ENCODE measurements at places on chromosomes 1 and 21.
A peak's percentile ranks its signal among the peaks of the same experiment; 100 is the strongest.

DNA sequence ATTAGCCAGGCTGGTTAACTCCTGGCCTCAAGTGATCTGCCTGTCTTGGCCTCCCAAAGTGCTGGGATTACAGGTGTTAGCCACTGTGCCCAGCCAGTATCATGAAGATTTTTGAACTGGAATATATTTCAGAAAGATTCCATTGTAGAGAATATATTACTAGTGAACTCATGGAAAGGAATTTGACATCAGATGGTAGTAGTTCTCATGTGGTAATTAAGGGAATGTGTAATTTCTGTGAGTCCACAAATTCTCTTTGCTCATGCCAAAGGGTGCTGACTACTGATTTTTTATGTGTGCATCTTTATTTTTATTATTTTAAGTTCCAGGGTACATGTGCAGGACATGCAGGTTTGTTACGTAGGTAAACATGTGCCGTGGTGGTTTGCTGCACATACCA lies 10.4 kb downstream of the DTL start:
- DNase-seq, result no peak

GRCh38 chr1:59672851-59673572 lies 141.7 kb upstream of the HOOK1 start:
- no peak for DNase-seq

DNA sequence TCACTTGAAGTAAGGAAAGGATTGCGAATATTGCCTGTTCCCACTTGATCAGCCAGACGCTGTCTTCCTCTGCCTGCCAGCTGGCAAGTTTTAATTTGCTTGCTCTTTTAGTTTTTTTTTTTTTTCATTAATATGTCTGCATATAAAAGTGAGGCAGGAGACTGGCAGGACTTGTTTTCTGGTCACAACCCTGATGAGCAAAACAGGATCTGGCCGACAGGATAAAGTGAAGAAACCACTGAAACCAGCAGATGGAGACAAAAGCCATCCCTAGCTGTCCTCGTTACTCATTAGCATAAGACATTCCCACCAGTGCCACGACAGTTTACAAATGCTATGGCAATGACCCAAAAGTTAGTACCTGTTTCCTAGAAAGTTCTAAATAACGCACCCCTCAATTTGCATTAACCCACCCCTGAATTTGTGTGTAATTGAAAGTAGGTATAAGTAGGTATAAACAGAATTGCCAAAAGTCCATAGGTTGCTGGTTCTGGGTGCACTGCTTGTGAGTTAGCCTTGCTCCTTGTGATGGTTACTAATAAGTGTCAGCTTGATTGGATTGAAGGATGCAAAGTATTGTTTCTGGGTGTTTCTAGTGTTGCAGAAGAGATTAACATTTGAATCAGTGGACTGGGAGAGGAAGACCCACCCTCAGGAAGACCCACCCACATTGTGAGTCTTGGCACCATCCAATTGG lies 60.8 kb downstream of the ZNF684 start:
- DNase-seq, result no peak

DNA sequence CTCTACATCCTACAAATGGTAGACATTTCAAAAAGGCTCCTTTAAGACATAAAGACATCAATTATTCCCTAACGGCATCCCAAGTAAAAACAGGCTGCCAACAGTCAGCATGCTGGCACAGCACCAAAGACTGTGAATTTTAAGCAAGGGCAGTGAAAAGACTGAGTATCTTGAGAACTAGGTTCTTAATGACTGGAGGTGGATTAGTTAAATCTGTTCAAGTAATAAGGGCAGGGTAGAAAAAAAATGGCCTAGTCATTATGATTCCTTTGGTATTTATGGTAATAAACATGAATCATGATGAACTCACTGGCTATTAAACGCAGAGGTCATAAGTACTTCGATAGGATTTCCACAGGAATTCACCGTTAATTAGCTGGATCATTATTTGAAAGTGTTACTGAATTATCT lies 75.2 kb downstream of the KIFAP3 start:
- DNase-seq, result no peak

DNA sequence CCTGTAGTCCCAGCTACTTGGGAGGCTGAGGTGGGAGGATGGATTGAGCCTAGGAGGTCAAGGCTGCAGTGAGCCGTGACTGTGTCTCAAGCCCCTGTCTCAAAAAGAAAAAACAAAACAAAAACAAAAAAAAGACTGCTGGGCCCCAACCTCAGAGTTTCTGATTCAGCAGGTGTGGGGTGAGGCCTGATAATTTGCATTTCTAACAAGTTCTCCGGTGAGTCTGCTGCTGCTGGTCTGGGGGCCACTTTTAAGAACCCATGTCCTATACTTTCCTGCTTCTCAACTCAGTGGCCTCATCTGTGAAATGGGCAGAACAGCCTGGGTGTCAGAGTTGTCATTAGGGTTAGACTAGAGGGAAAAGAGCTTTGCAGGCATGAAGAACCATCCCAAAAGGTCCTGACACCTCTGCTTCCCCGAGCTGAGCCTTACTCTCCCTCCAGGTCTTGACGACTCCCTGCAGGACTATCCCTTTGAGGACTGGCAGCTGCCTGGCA lies 2.8 kb downstream of the CNKSR1 start:
- DNase-seq, result no peak

DNA sequence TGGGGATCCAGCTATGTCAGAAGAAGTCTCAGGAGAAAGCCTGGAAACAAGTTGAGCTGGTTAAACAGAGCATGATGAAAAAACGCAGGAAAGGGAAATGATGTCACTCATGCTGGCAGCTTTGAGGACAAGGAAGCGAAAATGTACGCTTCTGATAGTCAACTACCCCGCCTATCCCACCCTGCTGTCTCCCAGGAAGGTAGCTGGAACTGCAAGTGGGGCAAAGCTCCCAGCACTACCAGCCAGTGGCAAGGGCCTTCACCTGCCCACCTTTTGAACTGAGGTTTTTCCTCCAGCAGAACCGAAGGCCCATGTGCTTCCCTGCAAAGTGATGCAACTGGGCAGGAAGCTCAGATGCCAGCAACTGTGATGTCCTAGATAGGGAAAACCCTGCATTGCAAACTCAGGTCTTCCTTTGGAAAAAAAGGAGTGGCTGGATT lies 6.3 kb upstream of the IL20 start:
- no peak for DNase-seq

DNA sequence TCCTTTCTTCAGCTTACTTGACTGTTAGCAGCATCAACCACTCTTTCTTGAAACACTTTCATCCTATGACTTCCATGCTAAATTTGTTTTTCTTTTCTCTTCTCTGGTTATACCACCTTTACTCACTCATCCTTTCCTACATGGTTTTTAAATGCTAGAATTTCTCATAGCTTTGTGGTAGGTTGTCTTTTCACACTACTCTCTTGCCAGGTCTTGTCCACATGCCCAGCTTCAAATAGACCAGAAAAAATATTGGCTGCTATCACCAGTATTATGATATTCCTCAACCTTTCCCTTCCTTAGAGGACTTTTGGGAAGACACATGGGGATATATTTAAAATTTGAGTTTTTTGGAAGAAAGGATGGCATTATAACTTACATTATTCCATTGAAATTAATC lies 48.8 kb downstream of the PPP1R12B start:
- no peak for DNase-seq

GRCh38 chr1:11753555-11754208 lies 8.3 kb upstream of the C1orf167 start:
- no peak for DNase-seq

GRCh38 chr1:236734141-236734765 lies 48.0 kb downstream of the ACTN2 start:
- no peak for DNase-seq

GRCh38 chr1:41823471-41823870 lies 95.3 kb downstream of the HIVEP3 start:
- DNase-seq, result no peak

DNA sequence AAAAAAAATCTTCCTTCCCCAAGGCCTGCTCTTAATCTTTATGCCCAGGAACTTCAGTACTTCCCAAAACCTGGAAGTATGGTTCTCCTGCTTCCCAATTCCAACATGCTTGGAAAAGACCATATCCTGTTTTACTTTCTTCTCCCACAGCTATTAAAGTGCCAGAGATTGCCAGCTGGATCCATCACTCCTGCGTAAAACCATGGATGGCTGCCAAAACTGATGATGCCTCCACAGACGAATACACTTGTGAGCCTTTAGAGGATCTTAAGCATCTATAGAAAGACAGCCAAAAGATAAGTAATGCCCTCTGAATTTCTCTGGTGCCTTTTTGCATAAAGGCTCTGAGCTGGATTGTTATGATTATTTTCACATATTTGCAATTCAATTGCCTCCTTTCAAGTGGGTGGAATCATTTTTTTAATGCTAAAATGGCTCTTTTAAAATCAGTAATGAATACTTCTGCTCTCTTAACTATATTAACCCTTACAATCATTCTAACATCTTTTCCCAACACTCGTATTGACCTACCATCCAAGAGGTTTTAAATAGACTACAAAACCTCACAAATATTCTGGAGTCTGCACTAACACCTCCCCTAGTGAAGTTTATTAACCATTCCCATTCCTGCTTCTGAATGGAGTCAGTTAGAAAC lies 1807.8 kb downstream of the BRINP3 start:
- no peak for DNase-seq

DNA sequence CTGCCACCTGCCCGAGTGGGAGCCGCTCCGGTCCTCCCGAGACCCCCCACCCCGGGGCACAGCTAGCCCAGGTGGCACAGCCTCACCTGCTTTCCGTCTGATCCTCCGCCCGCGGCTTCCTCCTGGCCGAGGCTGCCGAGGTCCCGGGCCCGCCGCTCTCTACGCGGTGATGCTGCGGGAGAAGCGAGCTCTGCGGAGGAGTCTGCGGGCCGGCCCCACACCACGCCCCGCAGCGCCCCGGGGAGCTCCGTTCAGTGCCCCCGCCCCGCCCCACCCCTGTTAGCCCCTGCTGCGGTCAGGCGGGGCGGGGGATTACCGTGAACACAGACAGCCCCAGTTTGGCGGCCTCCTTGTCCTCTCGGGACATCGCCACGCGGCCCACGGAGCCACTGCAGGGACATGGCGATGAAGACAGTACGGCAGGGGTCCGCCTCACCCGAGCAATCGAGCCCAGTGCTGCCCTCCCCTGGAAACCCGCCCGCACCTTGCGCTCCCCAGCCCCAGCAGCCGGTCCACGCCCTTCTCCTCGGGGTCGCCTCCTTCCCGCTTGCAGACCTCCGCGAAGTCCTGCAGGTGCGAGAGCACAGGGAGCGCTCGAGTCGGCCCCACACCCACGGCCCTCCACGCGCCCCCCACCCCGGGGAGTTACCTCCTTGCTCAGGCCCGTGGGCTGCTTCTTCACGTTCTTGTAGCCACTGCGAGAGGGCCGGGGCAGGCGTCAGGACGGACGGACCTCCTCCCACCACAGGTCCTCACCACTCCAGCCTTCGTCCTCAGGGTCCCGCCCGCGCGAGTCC lies 933 bp downstream of the C1orf35 start:
- DNase-seq, result peak; percentile 9

GRCh38 chr1:160520582-160520981 lies 2.5 kb downstream of the SLAMF6 start:
- no peak for DNase-seq

DNA sequence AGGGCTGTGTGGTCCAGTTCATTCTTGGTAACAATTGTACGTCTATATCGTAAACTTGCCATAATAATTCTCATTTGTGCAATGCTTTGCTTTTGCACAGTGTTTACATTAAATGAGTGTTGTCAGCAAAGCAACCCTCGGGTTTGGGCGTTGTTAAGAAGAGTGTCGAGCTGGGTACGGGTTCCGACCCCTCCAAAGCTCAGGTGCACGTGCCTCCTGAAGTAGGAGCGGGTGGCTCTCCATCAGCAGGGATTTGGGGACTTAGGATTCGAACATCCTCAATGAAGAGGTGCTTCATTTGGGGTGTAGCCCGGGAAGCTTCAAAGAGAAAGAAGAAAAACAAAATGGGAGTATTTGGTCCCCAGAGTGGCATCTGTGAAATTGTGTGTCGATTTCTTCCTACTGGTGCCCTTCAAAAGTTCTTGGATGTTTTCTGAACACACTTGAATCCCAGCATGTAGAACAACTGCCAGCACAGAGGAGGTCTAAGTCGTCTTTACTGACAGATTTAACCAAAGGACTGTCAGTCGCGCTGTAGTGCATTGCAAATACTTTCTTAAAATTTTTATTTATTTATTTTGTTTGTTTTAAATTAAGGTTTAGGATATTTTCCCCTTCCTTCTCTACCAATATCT lies 1.1 kb downstream of the TRIM58 start:
- no peak for DNase-seq

DNA sequence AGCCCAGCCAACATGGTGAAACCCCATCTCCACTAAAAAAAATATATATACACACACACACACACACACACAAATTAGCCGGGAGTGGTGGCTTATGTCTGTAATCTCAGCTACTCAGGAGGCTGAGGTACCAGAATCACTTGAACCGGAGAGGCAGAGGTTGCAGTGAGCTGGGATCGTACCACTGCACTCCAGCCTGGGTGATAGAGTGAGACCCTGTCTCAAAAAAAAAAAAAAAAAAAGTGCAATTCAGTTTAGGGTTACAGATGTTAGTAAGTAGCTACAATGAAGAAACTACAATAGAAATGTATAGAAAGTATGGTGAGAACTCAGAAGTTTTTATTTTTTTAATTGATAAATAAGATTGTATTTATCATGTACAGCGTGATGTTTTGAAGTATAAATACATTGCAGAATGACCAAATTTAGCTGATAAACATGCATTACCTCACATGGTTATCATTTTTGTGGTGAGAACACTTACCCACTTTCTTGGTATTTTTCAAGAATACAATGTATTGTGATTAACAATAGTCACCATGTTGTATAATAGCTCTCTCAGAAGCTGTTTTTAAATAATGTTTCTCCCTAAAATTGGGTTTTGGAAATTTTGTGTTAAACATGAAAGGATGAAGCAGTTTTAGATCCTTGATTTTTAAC lies 17.9 kb downstream of the KDM1A start:
- DNase-seq, result no peak

- no peak for DNase-seq
These were observed 37.4 kb downstream of the LAMC2 start for GRCh38 chr1:183223467-183223866.

- no peak for DNase-seq
These were observed 65.0 kb downstream of the SYT6 start for GRCh38 chr1:114088392-114089299.
